ENCODE measurements at places on chromosomes 1 and 21.

- no peak for DNase-seq
Observed at GRCh38 chr1:247440001-247440620, 17.8 kb downstream of the OR2B11 start.

- DNase-seq, result peak; percentile 41
Observed at GRCh38 chr1:181083842-181084605, 4.5 kb upstream of the IER5 start.

GRCh38 chr1:188763541-188763940 is 1714.1 kb downstream of the BRINP3 start:
- DNase-seq, result no peak

GRCh38 chr1:41153750-41154274 is 88.3 kb downstream of the SCMH1 start:
- DNase-seq, result no peak

DNA sequence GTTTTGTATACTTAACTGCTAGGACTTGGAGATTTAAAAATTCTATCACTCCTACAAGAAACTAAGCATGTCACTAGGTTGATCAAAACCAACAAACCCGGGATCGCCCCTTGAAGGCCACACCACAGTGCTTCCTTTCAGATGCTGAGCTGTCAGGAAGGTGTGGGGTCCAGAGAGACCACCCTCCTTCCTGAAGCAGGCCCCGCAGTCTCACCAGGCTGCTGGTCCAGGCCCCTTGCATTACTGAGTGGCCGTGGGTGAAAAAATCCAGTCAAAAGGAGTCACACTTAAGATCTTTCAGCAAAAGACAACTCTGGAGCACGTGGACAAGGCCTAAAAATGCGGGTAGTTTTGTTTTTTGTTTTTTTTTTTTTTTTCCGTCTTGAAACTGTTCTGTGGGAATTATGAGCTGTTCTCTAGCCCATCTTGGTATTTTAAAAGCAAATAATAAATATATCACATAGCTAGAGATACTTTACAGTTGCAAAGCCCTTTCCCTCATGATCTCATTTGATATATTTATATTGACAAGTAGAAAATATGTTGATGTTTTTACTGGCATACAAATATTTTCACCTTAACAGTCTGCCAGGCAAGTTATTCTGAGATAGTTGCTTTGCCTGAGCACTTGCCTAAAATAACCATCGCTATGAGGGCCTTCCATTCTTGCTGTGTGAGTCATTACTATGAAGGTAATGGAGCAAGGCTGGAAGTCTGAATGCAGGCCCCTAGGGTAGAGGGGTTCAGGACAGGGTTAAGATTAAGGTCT is 73.1 kb upstream of the EDEM3 start:
- peak; percentile 47 for DNase-seq

DNA sequence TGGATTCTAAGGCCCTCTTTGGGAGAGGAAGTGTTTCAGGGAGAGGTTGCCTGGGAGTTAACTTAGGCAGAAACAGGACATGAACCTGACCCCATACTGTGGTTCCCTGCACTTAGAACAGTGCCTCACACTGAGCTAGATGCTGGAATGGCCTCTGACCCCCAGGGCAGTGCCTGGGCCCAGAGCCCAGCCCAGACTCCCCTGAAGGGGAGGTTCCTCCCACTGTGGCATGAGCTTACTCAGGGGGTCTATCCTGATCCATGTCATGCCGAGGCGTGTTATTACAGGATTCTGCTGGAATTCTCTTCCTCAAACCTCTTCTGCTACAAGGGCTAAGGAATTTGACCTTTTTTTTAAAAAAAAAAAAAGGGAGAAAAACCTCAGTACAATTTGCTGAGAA is 72.2 kb downstream of the MRPL37 start:
- no peak for DNase-seq

All from AG20443 (cell line).